Esophagus mucosa (tissue), 1 donor: ENCODE measurements at places on chromosomes 2 and 18. TPM values are rescaled to one million over a fixed set of nuclear protein-coding genes. Genes with fewer than 3 reads are reported as not detected.

The SPP2 gene
- not detected for total RNA-seq

The CYP27A1 gene
- total RNA-seq = 4.9 TPM

The SLC14A1 gene
- 0.52 TPM for total RNA-seq

- no peak for ATAC-seq
Measured at GRCh38 chr2:172420216-172420615, 7.2 kb upstream of the ITGA6 start.

- ATAC-seq = no peak
Measured at GRCh38 chr2:207871506-207871905, 101.8 kb upstream of the FZD5 start.

- ATAC-seq = no peak
Measured at GRCh38 chr18:31998880-31999412, 19.7 kb upstream of the RNF125 start.

DNA sequence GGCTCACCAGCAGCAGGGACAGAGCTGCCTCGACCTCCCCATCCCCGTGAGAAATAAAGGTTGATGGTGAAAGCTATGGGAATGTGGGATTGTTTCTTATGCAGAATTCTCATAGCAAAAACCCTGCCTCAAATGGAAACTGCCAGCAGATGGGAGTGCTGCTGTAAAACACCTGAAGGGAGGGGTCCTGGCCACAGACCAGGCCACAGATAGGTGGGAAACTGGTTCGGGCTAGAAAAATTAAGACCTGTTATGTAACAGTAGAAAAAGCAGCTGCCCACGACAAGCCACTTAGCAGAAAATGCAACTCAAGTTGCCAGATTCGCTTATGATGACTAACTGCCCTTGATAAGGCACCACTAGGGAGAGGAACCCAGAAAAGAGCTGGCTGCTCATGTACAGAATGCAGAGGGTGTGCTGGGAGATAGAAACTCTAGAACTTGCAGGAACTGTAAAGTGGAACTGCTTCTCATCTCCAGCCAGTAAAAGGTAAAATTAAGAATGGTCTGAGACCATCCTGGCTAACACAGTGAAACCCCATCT is 114.5 kb upstream of the SALL3 start:
- ATAC-seq = no peak

- no peak for ATAC-seq
Measured at GRCh38 chr2:139366681-139367080, 586.5 kb upstream of the NXPH2 start.

GRCh38 chr18:55290898-55291297 is 297.1 kb downstream of the TCF4 start:
- ATAC-seq = no peak

DNA sequence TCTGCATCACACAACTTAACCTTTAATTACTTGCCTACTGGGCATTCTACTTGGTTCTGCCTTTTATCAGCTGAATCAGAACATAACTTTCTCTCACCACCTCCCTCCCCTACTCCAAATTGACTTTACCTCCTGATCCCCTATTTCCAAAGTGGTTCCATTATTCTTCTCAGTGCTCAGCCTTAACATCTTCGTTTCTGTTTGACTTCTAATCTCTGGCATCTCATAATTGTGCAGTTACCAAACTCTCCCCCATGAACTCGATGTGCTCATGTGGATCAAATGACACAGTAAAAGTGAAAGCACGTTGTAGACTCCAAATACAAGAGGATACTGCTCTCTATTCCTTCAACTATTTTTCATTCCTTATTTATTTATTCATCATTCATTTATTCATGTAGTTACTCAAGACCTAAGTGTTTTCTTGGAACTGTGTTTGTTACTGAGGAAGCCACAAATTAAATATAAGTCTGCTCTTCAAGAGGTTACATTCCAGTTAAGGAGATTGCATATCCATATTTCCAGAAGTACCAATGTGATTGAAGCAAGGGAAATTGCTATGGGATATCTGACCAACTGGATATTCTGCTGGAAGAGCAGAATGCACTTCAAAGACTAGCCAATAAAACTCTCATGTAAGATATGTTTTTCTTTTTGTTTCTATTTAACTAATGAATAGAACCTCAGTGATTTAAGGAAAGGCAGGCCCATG is 158.8 kb downstream of the TMEFF2 start:
- ATAC-seq = no peak

GRCh38 chr2:172962824-172963223 is 112.8 kb upstream of the MAP3K20 start:
- peak; percentile 47 for ATAC-seq
